ENCODE measurements at places on chromosomes 3 and 15.

DNA sequence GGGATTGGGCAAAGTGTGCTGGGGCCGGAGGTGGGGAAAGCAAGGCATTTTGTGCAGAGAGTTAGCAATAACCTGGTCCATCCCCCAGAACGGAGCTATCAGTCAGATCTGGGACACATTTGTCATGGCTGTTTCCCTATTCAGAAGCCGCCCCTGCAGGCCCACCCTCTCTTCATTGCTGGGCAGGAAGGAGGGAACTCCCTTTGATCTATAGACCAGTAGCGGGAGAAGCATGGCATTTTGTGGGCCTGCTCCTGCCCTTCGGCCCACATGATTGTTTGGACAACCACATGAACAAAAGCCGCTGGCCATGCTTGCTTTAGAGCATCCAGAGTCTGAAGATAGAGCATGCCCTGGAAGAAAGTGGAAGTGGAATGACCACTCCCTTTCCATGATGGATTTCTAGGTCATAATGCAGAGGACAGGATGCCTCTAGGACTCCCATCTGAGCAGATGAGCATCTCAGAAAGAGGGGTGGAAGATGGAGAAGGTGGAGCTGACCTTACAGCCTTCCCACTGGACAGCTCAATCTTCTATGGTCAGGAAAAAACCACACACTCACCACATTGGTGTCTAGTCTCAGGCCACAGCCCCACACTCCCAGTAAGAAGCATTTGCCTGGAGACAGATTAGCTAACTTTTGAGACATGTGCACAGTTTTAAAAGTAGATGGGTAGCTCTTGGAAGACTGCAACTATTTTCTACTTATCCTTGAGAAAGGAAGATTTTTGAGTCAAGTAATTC lies 11.9 kb upstream of the LRTM1 start:
- DNase-seq = no peak

DNA sequence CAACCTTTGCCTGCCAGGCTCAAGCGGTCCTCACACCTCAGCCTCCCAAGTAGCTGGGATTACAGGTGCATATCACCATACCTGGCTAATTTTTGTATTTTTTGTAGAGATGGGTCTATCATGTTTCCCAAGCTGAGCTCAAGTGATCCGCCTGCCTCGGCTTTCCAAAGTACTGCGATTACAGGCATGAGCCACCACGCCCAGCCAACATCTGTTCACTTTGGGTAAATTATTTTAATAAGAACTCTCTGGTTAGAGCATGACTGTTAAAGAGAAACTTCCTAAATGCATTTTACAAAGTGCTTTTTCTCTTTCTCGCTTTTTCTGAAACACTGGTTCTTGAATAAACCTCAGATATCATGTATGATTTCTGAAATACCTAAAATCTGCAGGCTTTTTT lies 172.5 kb downstream of the PTPRG start:
- no peak for DNase-seq

GRCh38 chr3:37588758-37589157 lies 272.9 kb upstream of the CTDSPL start:
- no peak for DNase-seq

- DNase-seq = no peak
Measured at GRCh38 chr15:63212050-63213004, 22.9 kb downstream of the RAB8B start.

DNA sequence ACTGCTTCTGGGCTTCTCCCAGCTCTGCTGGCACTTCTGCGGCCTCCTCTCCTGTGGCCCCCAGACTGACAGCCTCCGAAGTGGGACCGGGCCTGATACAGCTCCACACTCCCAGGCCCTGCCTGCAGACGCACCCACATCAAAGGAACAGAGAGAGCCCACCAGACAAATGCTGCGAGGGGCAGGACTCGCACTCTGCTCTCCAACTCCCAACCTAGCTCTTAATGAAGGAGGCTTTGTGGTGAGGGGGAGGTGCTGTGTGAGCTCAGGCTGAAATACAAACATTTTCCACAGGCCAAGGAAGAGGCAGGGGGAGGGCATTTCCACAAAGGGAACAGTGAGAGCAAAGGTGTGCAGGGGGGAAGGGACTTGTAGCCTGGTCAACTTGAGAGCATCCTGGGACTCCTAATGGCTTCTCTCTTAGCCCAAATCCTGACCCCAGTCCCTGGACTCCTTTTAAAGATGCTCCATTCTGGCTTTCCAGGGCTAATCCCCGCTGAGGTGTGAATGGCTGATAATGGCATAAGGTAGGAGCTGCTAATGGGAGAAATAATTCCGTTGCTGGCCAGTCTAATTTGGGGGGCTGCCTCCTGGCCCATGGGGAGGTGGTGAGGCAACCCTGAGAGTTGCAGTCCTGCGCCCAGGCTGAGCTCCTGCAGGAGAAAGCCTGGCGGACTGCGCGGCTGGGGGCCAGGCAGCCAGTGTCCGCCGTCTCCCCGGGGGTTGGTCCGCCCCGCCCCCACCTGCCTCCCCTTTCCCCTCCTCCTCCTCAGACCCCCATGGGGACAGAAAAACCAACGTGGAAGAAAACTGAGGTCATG lies 9.6 kb downstream of the LINGO1 start:
- no peak for DNase-seq

DNA sequence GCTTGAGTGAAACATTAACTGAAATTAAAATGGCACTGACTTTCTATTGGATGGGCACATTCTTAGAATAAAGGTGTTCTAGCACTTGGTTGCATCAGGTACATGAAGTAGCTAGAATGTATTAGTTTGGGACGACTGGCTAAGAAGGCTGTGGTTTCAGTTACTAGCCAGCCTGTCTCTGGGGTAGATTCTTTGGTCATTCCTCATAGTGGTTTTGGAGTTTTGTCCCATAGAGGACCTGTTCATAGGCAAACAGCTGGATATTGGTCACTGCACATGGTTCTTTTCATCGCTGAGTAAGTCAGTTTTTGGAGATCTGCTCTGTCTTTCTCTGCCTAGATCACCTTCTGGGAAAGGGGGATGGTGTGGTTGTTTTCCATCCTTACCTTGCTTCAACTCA lies 55.3 kb downstream of the ADAMTSL3 start:
- DNase-seq = no peak

- DNase-seq = no peak
Measured at GRCh38 chr15:66654739-66655375, 47.2 kb upstream of the SMAD6 start.

DNA sequence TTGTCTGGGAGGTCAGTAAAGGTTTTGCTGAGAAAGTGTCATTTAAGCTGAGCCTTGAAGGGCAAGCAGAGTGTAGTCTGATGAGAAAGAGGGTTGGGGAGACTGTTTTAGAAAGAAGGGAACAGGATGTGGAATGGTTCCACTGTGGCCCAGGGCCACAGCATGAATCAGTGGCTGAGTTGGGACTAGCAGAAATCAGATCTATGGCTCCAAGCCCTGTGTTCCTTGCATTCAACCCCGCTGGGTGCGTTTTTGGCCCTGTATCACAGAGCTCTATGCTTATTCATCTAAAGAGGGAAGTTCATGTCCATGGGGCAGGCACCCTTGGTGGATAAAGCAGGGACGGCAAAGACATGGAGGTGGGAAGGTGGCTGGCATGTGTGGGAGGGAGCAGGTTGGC lies 151.3 kb downstream of the CACNA1D start:
- DNase-seq = no peak

- DNase-seq = no peak
Measured at GRCh38 chr3:170483485-170484262, 65.0 kb downstream of the CLDN11 start.

DNA sequence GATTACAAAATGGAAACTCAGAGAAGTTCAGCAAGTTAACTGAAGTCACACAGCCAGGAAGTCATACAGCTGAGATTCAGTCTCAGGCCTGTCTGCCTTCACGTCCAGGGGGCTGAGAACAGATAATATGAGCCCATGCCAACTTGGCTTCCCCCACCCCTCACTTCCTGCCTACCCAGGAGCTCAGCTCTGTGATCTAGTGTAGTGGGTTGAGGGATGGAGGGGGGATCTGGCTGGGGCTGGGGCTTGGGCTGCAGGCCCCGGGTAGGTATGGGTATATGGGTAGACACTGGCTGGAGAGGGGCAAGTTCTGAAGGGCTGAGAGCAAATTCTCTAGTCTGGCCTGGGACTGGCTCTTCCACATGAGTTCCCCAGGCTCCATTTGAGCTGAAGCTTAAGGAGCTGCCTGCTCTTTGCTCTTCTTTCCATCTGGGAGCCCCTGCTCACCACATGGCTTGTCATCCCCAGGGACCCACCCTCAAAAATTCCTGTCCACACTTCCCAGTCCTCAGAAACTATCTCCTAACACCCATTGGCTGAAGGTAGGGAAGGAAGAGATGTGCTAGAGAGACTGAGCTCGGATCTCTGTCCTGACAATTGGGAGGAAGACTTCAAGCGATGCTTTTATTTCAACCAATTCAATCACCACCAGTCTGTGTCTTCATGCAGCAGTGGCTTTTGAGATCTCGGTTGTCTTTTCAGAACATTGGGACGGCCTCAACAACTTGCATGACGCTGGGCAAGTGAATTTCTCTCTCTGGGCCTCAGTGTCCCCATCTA lies 2.0 kb downstream of the RASGRF1 start:
- DNase-seq = no peak
